Mucosa of gallbladder (tissue), 1 donor: ENCODE measurements at places on chromosomes 4 and X. TPM values are rescaled to one million over a fixed set of nuclear protein-coding genes. Genes with fewer than 3 reads are reported as not detected.

Gene SULT1B1
- total RNA-seq = 0.75 TPM

DNA sequence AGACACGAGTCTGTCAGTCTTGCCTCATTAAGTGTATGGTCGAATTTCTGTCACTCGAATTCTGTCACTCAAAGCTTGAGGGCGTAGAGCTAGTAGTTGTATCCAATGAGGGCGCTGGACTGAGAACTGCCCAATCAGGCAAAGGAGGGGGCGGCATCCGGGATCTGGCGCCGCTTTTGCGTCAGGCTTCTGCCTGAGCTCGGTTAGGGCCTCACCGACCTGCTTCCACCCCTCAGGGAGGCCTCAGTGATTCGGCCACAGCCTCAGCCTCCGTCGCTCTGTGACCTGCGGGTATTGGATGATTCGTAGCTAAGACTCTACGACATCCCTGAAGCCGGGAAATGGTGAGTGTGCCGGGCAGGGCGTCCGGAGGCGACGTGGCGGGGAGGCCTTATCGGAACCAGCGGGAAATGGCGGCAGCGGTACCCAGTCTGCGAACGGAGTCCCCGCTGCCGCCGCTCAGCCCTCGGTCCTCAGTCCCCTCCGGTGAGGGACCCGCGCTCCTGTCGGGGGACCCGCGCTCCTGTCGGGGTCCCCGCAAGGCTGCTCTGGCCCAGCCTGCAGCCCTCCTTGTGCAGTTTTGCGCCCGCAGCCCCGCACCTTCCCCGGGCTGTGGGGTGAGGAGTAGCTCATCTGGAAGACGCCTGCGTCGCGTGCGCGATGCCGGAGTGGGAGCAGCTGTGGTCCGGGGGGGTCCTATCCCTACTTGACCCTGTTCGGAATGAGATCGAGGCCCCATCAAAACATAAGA, 88.3 kb downstream of the ZNF718 start:
- DNase-seq = peak; percentile 63

Gene ADRA2C
- 6.4 TPM for total RNA-seq

DNA sequence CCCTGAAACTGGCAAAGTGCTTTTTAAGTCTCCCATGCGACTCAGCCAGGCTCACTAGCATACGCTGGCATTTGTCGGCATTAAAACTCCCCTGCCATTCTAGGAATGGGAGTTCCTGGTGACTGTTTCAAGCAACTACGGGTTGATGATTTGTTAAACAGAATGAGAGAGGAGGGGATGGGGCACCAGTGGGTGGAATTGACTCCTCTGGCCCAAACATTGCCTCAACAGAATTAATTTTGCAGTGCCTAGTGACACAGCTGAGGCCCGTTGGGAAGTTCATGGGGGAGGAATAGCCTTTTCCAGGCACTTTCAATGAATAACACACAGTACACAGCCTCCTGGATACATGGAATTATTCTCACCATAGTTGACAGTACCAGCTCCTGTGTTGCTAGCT, 30.1 kb downstream of the NEUROG2 start:
- DNase-seq = no peak

DNA sequence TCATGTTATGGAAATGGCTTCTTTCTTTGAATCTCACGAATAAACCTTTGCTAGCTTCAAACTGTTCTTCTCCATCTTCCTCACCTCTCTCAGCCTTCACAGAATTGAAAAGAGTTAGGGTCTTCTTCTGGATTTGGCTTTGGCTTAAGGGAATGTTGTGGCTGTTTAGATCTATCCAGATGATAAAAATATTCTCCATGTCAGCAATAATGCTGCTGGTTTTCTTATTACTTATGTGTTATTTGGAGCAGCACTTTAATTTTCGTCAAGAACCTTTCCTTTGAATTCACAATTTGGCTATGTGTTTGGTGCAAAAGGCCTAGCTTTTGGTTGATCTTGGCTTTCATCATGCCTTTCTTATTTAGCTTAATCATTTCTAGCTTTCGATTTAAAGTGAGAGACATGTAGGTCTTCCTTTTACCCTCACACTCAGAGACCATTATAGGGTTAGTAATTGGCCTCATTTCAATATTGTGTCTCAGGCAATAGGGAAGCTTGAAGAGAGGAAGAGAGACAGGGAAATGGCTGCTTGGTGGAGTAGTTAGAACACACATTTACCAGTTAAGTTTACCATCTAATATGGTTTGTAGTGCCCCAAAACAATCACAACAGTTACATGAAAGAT, 5.1 kb upstream of the ADAM29 start:
- DNase-seq = no peak

GRCh38 chr4:88244056-88244455, 40.3 kb downstream of the PPM1K start:
- DNase-seq = no peak

GRCh38 chrX:78945186-78945912, at the start of gene P2RY10:
Gene P2RY10, plus strand, starts transcription at chrX:78945391. Its CDS starts 15,130 bp downstream, at chrX:78960521.
- no peak for DNase-seq

Gene PPEF1
- total RNA-seq = not detected

- no peak for DNase-seq
These were observed 19.7 kb upstream of the EDNRA start for GRCh38 chr4:147461161-147461560.

DNA sequence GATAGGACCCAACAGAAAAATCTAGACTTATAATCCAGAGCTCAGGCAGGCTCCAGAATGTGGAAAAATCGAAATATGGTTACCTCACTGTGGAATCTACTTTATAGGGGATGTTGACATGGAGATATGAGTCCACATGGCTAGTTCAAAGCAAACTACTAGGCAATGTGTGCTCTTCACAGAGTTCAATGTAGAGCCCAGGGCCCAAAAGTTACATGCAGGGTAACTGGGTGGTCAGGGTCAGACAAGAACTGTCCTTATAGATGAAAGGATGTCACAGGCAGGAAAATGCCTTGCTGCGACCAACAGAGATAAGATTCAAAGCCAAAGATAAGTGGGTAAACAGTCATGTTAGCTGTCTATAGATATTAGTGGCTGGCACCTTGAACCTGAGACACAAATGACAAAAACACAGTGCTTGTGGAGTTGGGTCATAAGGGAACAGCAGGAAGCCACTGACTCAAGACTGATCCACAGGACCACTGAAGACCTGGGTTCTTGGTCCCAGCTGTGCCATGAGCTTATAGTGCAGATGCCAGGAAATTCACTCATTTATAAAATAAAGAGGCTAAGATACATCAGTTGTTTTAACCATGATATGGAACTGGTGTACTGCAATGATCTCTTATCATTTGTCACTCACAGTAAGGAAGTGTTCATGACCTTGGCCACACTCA, 101.7 kb upstream of the MBNL3 start:
- DNase-seq = no peak

GRCh38 chrX:20500949-20501348, 234.2 kb upstream of the RPS6KA3 start:
- no peak for DNase-seq

Gene CXCL13
- 2.8 TPM for total RNA-seq

GRCh38 chr4:79958466-79959264, 114.4 kb downstream of the ANTXR2 start:
- DNase-seq = no peak

Gene ODAPH
- not detected for total RNA-seq

Gene TMSB15C
- 2.4 TPM for total RNA-seq

DNA sequence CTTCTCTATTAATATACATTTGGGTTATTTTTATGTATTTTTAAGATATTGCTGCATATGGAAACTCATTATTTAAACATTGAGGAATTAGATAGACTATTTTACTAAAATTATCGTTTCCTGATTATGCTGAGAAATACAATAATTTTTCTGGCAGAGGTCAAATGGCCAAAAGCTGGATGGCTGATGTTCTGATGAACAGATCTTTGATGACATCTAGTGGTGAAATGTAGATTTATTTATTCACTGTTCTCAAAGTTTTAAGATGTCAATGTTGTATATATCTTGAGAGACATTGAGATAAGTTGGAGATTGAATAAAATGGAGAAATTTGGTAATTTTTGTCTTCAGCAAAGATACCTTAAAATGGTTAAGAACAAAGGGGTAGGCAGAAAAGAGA, 96.2 kb downstream of the UGT8 start:
- DNase-seq = no peak

Gene RHOXF2
- not detected for total RNA-seq

- DNase-seq = no peak
These were observed 30.2 kb upstream of the ELF2 start for GRCh38 chr4:139207247-139207646.

GRCh38 chrX:138748480-138748879, 37.0 kb upstream of the FGF13 start:
- no peak for DNase-seq

Gene MAGEA2
- not detected for total RNA-seq

DNA sequence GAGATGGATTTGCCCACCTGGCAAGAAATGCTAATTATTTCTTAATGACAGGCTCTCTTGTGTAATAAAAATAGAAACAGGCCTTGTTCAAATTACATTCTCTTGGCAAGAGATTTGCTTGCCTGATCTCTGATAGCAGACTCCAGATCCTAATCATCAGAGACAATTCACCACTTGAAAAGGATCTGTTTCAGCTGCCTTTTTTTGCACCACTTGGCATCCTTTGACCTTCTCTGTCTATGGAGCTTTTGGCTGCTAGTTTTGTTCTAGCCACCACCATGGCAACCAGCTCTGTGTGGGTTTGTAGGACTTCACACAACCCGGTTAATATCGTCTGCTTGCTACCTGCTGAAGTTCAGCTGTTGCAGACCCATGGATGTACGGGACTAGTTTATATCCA, 241.1 kb upstream of the TLL1 start:
- DNase-seq = no peak

Gene ADGRG4
- total RNA-seq = not detected

DNA sequence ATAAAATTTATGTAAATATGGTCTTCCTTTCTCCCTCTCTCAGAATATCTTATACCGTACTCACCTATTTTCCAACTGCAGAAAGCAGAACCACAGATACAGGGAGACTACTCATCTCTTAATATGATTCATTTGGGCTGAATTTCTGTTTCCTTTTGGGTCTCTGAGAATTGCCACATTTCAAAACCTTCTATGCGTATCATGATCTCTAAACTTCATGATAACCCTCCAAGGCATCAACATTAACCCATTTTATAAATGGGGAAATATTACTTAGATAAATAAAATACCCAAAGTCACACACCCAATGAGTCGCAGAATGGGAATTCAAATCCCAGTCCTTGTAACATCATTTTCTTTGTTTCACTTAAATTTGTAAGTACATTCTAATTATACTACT, 16.6 kb upstream of the PRDM8 start:
- no peak for DNase-seq

- DNase-seq = no peak
These were observed 9.5 kb upstream of the ANKRD50 start for GRCh38 chr4:124722071-124722470.

GRCh38 chrX:42247241-42247640, 323.9 kb upstream of the CASK start:
- no peak for DNase-seq

Gene CXorf51B
- total RNA-seq = not detected

GRCh38 chrX:1093586-1094421, 118.6 kb downstream of the CRLF2 start:
- no peak for DNase-seq

GRCh38 chr4:78691334-78691754, 84.8 kb upstream of the BMP2K start:
- DNase-seq = no peak

DNA sequence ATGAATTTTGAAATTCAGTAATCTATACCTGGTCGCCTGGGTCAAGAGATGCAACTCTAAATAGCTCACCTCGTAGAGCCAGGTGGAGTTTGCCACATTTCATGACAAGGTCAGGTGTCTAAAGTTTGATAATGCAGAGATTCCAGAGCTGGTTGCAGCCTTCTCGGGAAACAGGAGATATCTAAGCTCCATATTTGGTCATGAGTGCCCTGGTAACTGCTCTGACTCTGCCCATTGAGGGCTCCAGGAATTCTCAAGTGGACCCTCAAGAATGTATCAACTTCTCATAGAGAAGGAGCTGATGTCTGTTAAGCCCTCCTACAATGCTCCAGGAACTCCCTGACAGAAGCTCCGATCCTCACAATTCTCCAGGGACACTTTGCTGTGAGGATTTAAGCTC, 33.2 kb upstream of the TSPAN5 start:
- no peak for DNase-seq

Gene SUPT20HL2
- total RNA-seq = not detected

- DNase-seq = no peak
These were observed 604.9 kb upstream of the ZFP42 start for GRCh38 chr4:187390646-187391045.

- no peak for DNase-seq
These were observed 388.6 kb upstream of the PITX2 start for GRCh38 chr4:111011458-111011857.

- peak; percentile 89 for DNase-seq
These were observed 101.4 kb upstream of the PDE5A start for GRCh38 chr4:119729835-119730670.

GRCh38 chrX:41265615-41266014, 68.3 kb upstream of the DDX3X start:
- peak; percentile 25 for DNase-seq

DNA sequence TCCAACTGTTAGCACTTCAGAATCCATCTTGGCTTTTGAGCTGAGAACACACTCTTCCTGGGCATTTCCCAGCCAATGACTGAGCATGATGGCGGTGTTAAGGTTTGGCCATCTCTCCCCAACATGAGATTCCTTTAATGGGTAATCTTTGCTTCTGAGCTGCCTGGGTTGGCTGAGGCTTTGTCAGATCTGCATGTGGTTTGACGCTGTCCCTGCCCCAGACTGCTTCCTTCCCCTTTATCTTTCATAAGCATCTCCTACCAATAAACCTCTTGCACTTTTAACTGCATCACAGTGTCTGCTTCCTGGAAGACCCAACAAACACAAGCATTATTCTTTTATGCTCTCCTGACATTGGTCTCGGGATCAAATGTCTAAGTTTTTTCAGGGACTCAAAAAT, 31.5 kb upstream of the DIPK2B start:
- DNase-seq = no peak

Gene GPR143
- total RNA-seq = 1.8 TPM

GRCh38 chr4:99282731-99283130, 8.1 kb downstream of the ADH1A start:
- DNase-seq = no peak

- no peak for DNase-seq
These were observed 56.6 kb downstream of the PPM1K start for GRCh38 chr4:88227734-88228133.

DNA sequence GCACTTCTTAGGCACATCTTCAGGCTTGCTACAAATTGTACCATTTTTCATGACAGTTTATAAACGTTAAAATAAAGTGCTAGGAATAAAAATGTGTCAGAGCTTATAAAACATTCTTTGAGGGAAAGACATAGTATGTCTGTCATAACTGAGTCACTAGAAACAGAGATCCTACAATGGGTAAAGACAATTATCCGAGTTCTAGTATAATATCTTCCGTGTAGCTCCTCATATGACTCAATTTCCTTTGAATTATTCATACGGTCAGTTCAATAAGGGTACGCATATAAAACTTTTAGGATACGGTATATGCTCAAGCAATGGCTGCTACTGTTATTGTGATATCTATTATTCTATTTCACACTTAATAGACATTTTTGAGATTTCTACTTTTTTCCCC, 349.1 kb downstream of the PCDH10 start:
- DNase-seq = no peak

- peak; percentile 60 for DNase-seq
These were observed 201.3 kb downstream of the RBM46 start for GRCh38 chr4:154982187-154983047.

- DNase-seq = no peak
These were observed 260.5 kb upstream of the IGFBP7 start for GRCh38 chr4:57370691-57371090.

Gene CUL4B
- 36.1 TPM for total RNA-seq

GRCh38 chr4:8374851-8375649, 65.5 kb downstream of the ACOX3 start:
- no peak for DNase-seq
